ENCODE measurements at places on chromosomes 1 and 21.

DNA sequence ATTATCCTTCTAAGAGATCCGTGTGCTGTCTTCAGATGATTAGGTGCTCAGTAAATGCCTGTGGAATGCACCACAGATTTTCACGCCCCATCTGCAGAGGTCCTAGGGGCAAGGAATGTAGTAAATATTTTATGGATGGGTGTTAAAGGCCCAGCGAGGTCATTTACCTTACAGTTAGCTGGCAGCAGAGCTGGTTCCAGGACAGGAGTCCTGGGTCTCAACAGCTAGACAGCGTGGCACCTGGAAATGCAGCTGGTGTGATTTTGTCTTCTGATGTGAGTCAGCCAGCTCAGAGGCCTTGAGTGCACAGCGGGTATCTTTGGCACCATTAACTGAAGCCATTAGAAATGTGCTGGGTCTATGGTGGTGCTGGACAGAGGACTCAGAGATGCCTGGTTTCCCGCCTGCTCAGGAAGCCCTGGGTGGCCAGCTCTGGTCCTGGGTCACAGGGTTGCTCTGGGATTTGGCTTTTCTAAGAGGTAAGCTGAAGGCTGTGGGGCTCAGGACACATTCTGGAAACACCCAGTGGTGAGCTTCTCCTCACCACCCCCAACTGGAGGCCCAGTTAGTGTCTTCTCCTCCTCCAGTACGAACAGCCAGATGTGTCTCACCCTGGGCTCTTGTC lies 65.5 kb downstream of the DDX20 start:
- DNase-seq, result no peak

DNA sequence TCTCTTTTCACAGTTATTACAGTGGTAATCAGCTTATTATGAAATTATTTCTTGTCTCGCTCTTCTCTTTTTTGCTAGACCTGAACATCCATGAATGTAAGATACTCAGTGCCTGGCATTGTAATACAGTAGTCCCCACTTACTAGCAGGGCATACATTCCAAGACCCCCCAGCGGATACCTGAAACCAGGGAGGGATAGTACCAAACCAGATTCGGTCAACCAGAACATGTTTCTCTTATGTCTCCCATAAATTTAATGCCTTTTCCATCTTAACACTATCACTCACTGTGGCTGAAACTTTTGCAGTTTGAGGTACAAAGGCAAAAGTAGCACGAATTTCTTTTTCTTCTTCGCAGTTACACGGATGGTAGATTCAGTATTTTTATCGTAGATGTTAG lies 24.6 kb upstream of the B3GALT2 start:
- no peak for DNase-seq

DNA sequence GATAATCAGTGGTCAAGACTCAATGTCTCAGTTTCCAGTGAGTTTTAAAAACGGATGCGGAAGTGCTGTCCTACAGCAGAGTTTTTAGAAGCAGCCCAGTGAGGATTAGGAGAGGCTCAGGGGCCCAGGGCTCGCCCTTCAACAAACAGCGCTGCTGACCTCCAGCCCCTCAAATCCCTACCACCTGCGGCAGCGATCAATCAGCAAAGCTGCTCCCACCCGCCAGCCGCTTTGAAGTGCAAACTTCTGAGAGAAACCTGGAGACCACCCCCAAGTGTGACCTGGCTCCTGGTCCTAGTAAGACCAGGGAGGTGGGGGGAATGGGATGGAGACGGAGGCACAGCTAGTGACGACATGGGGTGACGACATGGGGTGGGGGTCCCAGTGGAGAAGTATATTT lies 14.4 kb downstream of the ZBTB17 start:
- no peak for DNase-seq

DNA sequence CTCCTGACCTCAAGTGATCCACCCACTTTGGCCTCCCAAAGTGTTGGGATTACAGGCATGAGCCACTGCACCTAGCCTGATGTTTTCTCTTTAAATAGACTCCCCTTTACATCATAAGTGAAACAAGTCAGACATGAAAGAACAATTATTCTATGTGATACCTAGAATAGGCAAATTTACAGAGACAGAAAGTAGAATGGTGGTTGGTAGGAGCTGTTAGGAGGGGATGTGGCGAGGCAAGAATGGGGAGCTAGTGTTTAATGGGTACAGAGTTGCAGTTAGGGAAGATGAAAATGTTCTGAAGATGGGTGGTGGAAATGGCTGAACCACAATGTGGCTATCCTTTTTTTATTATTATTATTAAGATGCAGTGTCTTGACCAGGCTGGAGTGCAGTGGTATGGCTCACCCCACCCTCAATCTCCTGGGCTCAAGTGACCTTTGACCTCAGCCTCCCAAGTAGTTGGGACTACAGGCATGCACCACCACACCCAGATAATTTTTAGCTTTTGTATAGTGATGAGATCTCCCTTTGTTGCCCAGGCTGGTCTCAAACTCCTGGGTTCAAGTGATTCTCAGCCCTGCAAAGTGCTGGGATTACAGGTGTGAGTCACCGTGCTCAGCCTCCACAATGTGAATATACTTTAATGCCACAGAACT lies 28.4 kb downstream of the ELF3 start:
- no peak for DNase-seq

DNA sequence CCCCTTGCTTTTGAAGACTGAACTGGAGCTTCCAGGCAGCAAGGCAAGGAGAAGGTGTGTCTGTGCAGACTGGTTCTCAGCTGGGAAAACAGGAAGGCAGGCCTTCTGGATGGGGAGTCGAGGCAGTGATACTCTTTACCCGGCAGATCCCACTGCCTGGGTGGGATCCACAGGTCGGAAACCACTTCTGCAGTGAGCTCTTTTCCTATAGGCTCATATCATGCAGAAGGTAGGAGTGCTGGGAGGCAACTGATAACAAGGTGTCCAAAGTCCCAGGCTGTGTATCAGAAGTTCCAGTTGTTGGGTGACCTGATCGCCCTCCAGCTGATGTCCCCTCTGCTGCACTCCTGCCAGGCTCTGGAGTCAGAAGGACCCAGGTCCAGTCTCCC lies 17.1 kb downstream of the ACOT11 start:
- no peak for DNase-seq

GRCh38 chr1:157496121-157496526 lies 56.2 kb downstream of the FCRL5 start:
- no peak for DNase-seq

DNA sequence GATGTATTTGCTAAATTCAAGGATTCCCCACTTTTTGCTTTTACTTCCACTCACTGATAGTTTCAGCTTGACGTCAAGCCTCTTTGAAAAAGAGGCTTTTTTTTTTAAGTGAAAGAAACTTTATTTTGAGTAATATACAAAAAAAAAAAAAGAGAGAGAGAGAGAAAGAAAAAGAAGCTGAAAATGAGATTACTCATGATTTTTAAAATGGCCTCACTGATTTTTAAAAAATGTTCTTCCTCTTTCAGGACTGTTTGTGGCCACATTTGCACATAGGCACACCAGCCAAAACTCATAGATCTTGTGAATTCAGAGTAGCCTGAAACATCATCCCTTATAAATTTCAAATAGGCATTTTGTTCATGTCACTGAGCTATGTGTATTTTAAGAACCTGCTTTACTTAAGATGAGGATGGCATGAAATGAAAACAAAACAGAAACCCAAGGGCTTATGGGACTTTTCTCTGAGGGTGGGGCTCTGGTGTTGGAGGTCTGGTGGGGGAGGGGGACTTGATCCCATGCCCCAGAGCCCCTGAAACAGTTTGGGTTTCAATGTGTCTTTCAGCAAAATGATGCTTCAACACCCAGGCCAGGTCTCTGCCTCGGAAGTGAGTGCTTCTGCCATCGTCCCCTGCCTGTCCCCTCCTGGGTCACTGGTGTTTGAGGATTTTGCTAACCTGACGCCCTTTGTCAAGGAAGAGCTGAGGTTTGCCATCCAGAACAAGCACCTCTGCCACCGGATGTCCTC lies 6.1 kb downstream of the ATF3 start:
- no peak for DNase-seq

- no peak for DNase-seq
Observed at GRCh38 chr1:186220067-186220466, 155.0 kb downstream of the TPR start.

DNA sequence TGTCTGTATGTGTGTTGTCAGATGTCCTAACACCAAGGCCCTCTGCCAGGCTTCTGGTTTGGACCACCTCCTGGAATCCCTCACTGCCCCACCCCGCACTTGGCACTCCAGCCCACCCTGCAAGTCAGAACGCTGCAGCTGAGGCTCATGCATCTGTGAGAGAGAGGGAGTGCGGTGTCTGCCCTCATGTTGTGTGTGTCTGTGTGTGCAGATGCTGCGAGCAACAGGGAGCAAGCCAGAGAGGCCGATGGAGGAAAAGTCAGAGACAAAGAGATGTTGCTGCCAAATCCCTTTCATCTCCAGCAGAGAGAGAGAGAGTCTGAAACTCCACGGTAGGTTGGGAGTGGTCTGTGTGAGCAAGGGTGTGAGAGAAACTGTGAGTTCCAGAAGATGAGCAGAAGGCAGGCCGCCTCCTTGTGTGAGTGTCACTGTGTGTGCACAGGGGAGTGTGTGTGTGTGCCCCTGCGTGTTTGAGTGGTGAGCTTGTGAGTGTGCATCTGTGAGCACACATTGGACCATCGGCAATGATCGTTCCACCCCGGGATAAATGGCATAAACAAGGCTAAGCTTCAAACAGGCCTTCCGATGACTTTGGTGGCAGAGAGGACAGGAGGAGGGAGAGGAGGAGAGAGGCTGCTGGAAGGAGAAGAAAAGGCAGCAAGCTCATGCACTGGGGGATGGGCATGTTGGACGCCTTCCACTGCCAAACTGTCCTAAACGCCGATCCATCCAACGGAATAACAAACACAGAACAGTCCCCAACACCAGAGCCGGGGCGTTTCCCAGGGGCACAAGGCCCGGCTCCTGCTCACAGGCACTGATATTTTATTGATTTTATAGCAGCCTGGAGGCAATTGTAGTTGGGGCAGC lies 99.2 kb upstream of the GRIK3 start:
- DNase-seq, result no peak

Data from stimulated activated CD8-positive, alpha-beta memory T cell treated with anti-CD3 and anti-CD28 coated beads, Interleukin-7, amount 100 ng/mL, for 24 hours (primary cell).